Activated naive CD4-positive, alpha-beta T cell treated with anti-CD3 and anti-CD28 coated beads, Interleukin-2, amount 50 U/mL, for 72 hours (primary cell): ENCODE measurements at places on chromosomes 3 and 15.

GRCh38 chr3:23819599-23820360, 14.0 kb downstream of the UBE2E1 start:
- no peak for DNase-seq

- no peak for DNase-seq
Measured at GRCh38 chr3:140446734-140447133, 231.1 kb upstream of the TRIM42 start.

DNA sequence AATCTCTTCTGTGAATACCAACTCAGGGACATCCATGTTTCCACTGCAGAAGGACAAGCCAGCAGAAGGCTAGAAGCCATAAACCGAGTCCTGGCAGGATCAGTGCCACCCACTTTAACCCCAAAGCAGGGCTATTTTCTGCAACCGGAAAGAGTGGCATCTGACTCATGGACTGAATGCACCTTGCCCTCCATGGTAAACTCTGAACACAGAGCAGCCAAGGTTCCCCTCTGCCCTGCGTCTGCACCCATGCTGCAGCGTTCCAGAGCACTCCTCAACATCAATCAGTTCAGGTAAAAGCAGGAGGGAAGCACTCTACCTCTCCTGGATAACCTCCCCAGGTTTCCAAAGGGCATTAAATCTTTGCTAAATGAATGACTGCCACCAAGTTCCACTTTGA, 801 bp upstream of the NGRN start:
- DNase-seq = peak; percentile 58

GRCh38 chr3:187744169-187745151, 808 bp downstream of the BCL6 start:
- peak; percentile 66 for DNase-seq

DNA sequence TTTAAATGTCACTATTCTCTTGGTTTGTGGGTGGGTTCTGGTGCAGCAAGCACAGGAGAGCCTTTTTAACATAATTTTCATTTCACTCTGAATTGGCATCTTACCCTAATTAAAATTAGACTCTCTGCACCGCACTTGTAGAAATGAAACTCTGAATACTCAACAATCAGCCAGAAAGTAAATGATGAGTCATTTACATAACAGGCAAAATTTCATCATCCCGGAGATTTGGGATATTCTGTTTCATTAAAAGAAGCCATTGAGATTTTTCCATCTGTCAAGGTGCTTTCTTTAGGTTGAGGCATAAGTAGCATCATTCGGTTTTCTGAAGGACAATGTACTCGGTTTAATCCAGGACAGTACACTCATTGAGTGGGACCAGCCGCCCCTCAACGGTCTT, 111.0 kb downstream of the RFTN1 start:
- no peak for DNase-seq

DNA sequence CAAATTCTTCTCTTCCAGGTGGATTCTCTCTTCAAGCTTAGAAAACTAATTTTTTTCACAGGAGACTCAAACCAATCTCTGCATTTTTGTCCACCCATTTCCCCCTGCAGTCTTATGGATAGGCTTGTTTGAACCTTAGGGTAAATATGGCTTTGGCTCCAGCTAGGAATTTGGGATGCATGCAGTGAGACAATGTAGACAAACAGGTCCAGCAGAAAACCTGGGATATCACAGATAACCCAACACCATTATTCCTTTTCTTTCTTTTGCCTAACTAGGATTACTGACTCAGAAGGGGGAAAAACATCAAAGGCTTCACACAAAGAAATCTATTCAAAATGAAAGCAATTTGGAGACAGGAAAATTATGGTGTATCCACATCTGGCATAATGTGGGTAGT, 11.2 kb upstream of the SEMA5B start:
- DNase-seq = no peak

DNA sequence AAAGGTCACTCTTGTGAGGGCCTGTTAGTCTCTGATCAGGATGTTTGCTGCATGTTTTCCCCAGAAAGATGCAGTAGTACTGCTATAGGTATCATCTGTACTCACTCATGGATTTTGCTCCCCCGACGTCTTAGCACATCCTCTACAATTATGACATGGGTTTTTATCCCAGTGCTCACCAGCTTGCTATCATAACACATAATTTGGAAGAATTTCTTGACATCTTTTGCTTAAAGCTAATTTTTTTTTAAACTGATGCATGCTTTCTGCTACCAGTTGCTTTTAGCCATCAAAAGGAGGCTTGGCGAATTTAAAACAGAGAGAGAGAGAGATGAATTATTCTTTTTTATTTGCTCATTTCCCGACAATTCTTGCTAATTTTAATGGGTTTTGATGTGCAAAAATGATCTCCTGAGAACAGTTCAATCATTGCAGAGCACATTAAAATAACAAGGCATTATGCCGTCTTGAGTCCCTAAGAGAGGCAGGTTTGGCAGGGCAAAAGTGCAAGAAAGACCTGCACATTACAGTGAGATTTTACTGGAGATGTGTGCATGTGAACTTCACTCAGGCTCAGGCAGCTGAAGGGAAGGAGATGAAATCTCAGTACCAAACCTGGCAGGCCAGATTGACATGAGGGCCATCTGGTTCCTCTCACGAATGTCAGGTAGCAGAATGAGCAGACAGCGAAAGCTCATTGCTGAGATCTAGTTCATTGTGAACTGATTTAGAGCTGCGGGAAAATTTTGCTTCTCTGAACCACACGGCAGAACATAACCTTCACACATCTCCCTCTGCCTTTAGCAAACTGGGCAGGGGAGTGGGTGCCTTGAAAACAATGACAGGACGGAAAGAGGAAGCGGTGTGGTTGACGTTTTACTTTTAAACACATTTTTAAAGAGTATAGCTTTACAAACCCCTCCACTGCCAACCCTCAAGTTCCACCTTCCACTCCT, 25.9 kb upstream of the GOLGA8B start:
- no peak for DNase-seq

DNA sequence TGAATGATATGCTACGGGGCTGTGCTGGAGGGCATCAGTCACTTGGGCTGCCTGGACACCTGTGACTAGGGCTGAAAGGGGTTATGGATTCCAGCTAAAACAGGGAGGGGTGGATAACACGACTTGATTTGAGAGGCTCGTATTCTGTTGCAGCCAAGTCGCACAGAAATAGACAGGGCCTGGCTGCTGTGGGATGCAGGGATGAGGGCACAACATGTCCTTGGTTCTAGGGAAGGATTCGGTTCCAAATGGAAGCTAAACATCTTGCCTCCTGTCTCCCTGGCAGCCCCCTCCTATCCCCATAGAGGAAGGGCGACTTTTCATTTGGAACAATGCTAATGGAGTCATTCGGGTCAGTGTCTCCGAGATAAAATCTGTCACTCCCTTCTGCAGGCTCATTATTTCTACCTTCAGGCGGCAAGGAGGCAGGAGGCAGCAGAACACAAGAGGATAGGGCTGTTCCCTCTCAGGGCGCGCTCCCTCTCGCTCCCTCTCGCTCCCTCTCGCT, 433.8 kb upstream of the RBMS3 start:
- no peak for DNase-seq

DNA sequence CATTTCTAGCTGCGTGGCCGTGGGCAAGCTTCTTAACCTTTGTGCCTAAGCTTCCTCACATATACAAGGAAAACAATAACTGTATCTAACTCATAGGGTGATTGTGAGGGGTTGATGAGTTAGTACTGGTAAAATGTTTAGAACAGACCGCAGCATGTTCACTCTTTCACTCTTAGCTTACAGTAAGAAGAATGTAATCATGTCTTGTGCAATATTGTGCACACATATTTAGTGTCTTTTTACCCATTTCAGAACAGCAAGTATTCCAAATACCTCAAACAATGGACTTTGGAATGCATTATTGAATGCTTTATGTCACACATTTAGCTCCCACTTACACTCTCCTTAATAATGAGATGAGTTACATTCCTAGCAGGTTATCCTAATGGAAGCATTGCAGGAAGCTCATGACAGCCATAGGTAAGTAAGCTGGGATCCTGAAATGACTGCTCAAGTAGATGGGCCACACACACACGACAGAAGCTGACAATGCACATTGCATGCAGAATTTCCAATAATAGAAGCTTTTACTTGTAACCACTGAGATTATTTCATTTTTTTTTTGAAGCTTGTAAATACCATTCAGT, 468.9 kb upstream of the WNT5A start:
- DNase-seq = no peak
